GM23248 (cell line): ENCODE measurements at places on chromosomes 4 and X. TPM values are rescaled to one million over a fixed set of nuclear protein-coding genes. Genes with fewer than 3 reads are reported as not detected.

The MAGEC3 gene
- not detected in 2 replicates for total RNA-seq

The DCLK2 gene
- total RNA-seq: 1.9 and 2.9 TPM in 2 replicates

The F11 gene
- total RNA-seq: not detected in 2 replicates

The PLK4 gene
- 6.7 and 8.5 TPM in 2 replicates for total RNA-seq
